ENCODE measurements at places on chromosomes 16 and 17.

- DNase-seq, result no peak
Measured at GRCh38 chr17:77801545-77802332, 156.8 kb upstream of the TNRC6C start.

DNA sequence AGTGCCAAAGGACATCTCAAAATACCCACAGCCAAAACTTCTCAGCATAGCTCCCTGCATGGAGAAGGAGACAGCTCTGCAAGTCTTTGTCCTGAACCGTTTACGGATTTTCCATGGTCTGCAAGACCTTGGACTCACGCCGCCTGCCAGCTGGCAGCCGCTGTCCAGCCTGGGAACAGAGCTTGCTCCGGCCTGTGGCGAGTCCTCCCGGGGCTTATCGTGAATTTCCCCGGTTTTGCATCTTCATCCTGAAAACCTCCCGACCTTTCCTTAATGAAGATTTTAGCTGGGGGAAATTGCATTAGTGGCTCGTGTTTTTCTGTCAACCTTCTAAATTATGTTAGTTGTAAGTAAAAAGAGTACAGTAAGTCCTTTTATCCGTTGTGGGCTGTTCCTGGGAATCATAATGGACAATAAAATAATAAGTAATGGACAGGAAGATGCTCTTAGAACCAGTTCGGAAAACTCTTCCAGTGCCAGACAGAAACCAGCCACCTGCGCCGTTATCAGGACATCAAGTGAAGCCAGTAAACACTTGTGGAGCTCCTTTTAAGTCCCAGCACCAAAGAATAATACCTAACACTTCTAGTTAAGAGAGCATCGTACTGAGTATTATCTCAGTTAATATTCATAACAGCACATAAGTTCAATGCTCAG lies 112.4 kb upstream of the NOL11 start:
- no peak for DNase-seq

- no peak for DNase-seq
Measured at GRCh38 chr17:69117855-69118784, 23.6 kb downstream of the ABCA6 start.

DNA sequence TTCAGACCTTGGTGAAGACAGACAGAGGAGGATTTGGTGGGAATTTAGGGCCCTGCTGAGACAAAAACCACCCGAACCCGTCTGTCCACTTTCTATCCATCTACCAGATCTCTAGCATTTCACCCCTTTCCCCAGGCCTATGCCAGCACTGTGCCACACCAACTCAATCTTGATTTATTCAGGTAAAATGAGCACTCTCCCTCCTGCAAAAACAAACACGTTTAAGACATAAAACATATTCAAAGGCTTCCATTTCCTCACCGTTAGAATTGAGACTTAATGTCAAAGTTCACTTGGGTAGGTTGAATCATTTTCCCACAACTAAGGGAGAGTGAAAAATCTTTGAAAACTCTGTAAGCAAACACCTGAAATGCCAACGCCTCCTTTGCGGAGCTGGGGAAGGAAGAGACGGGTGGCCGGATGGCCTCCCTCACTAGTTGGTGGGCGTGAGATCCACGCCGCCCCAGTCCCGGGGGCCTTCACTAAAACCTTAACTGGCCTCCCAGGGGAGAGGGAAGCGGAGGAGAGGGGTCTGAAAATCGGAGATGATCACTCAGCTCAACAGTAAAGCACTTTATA lies 862 bp downstream of the DCAKD start:
- DNase-seq, result peak; percentile 43

DNA sequence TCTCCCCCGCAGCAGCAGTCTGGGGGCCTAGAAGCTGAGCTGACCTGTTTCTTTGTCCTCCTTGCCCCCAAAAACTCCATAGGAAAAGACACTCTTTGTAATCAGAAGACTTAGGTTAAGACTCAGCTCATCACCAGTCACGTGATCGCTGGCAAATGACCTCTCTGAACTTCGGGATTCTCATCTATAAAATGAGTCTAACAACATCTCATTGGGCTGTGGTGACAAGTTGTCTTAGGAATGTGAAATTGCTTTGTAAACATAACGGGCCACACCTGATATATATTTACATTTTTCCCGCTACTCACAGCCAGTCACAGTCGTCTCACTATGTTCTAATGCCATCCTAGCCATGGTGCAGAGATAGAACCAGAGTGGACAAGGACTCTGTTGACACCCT lies 86.0 kb upstream of the LHX1 start:
- no peak for DNase-seq

GRCh38 chr17:40025559-40025958 lies 10.3 kb downstream of the CSF3 start:
- no peak for DNase-seq

DNA sequence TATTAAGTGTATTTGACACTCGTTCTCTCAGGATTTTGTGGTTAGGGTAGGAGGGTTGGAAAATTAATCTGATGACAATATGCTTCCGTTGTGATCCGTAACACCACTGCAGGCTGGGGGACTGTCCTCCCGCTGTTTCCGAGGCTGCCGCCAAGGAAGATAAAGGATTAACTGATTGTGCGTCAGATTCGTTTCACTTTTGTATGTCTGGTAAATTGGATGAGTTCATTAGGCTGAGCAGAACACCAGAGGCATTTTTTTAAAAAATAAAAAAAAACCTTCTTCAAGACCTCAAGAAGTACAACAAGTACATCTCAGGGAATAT lies 486.7 kb upstream of the SALL1 start:
- no peak for DNase-seq

- no peak for DNase-seq
Measured at GRCh38 chr17:65727832-65728231, 166.4 kb upstream of the AXIN2 start.

- no peak for DNase-seq
Measured at GRCh38 chr16:13982451-13982850, 62.5 kb downstream of the ERCC4 start.

GRCh38 chr16:81353895-81354294 lies 39.1 kb downstream of the GAN start:
- no peak for DNase-seq

DNA sequence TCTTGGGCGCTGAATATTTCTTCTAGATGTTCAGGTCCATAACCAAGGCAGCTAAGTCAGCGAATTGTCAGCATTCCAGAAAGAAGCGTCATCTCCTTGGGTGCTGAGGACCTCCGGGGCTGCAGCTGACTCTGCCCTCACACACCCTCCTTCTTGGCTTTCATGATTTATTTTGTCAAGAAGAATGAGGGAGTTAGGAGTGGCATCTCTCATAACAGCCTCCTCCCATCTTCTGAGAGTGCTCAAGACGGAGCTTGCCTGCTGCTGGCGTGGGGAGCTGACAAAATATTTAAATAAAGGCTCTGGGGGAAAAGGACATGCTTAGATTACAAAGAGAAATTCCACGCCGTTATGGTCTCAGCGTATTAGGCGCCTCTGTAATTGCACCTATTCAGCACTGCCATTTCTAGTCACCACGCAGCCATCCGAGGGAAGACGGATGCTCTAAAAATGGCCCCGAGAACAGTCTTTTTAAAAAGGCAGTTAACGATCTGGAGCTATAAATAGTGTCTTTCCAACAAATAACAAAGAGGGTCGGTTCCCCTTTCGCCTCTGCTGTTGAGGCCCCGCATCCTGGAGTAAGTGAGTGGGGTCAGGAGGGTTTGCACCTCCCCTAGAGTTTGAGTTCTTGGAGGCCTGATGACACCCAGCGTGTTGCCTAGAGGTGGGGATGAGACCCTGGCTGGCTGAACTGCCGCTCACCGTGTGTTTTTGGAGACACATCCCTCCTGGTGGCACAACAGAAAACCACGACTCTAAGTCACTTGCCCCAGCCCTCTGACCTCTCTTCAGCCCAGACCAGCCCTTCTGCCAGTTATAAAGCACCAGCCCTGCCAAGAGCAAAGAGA lies 187.0 kb downstream of the CCDC182 start:
- DNase-seq, result no peak

DNA sequence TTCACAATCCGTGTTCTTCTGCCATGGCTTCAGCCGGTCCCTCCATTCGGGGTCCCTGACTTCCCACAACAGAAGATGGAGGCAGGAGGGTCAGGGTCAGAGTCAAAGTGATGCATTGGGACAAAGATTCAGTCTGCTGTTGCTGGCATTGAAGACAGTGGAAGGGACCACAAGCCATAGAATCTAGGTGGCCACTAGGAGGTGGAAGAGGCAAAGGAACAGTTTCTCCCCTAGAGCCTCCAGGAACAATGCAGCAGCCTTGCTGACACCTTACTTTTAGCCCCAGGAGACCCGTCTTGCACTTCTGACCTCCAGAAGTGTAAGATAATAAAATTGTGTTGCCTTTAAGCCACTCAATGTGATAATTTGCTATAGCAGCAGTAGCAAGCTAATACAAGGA lies 55.9 kb downstream of the MFSD11 start:
- peak; percentile 59 for DNase-seq

GRCh38 chr16:14337303-14338191 lies 266.4 kb downstream of the MRTFB start:
- DNase-seq, result no peak

GRCh38 chr17:16297367-16298139 lies 55.7 kb downstream of the CENPV start:
- DNase-seq, result no peak

DNA sequence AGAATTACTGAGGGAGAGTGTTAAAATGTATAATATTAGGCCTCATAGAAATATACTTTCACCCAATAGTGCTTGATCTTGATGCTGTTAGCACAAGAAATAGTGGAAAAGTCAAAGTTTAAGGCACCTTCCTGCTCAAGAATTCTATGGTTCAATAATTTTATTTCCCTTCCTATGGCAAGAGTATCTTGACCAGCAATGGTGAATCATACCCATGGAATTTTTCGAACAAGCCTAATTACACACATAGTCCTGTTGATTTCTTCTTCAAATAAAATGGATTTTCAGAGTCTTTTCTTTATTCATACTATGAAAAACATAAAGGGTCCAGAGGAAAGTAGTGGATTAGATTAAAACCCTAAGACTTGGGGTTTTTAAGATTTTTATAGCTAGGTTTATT lies 810.6 kb downstream of the CDH11 start:
- no peak for DNase-seq

GRCh38 chr16:17396762-17397498 lies 73.8 kb downstream of the XYLT1 start:
- DNase-seq, result peak; percentile 84

GRCh38 chr17:83109793-83110645 lies 30.6 kb downstream of the METRNL start:
- no peak for DNase-seq

- DNase-seq, result no peak
Measured at GRCh38 chr17:71441098-71441497, 679.7 kb upstream of the SOX9 start.

DNA sequence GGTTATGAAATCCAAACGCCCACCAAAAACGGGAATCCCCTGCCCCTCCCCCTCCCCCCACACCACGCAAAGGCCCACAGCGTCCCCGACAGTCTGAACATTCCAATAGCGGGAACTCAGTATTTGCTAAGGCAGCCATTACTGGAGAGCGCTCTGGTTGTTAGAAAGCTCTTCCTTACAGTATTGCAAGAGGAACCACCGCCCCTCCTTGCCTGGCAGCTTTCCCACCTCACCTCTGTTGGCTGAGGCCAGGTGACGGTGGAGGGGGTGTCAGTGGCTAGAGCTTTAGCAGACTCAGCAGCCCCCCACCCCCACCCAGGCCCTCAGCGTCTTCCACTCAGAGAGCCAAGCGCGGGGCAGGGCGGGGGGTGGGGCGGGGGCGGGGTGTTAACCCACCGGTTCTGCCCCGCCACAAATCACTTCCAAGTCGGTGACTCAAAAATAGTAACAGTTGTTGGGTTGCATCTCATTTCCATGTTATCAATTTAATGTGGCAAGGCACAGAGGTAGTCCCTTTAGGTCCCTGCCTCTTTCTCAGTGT lies 2.2 kb upstream of the PLEKHH3 start:
- DNase-seq, result peak; percentile 46

DNA sequence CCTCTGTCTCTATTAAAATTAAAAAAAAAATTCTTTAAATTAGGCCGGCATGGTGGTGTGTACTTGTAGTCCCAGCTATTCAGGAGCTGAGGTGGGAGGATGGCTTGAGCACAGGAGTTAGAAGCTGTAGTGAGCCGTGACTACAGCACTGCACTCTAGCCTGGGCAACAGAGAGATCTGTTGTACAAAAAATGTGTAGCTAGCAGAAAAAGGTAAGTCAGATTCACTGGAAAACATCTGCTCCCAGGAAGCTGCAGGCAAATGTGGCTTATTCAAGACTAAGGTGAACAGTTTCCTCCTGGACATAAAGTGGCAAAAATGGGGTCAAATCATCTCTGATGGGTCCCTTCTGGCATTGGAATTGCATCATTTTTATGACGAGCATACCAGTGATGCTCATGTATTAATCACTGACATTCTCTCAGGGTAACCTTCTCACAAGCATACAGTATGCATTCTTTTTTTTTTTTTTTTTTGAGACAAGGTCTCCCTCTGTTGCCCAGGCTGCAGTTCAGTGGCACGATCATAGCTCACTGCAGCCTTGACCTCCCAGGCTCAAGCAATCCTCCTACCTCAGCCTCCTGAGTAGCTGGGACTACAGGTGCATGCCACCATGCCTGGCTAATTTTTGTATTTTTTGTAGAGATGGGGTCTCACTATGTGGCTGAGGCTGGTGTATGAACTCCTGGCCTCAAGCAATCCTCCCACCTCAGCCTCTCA lies 48.7 kb downstream of the CPPED1 start:
- no peak for DNase-seq

DNA sequence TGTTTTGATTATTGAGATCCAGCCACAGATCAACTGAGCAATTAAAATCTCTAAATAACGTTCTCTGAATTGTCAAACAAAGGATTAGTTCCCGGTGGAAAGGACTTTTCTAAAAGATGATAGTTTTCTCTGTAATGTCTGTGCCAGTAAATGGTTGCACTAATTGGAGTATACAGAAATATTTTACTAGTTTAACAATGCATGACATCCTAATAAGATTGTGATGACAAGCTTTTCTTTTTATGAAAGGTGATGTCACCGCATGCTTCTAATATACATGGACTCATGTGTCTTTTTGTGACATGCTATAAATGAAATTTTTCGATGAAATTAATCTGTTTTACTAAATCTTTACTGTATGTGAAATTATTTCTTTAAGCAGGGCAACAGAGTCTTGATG lies 211.1 kb downstream of the IRX3 start:
- no peak for DNase-seq

GRCh38 chr17:9331279-9332131 lies 244.1 kb downstream of the STX8 start:
- no peak for DNase-seq

- no peak for DNase-seq
Measured at GRCh38 chr16:63298993-63299392, 1262.8 kb upstream of the CDH8 start.

GRCh38 chr16:49094471-49094870 lies 187.2 kb downstream of the CBLN1 start:
- DNase-seq, result no peak

GRCh38 chr17:21286066-21286770 lies 1.7 kb downstream of the MAP2K3 start:
- DNase-seq, result peak; percentile 76

All from hematopoietic multipotent progenitor cell treated with erythropoietin and hydrocortisone succinate and interleukin-3 and kit ligand, for 8 days (in vitro differentiated cells).